ENCODE measurements at places on chromosomes 4 and X.

DNA sequence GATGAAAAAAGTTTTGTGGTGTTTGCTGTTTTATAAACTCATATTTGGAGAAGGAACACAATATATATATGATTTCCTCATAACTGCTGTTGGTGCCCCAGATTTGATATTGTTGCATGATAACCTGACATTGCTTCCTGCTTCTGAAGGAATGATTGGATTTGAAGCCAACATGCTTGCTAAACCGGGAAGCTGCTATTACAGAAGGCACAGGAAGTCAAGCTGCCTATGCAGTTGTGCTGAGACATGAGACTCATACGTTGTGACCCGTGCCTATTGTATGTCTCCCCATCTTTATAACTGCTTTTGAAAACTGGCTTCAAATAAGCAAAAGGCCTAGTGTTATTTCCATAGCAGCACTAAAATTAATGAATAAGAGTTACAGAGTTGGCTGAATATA is 32.9 kb downstream of the GAB1 start:
- no peak for DNase-seq

DNA sequence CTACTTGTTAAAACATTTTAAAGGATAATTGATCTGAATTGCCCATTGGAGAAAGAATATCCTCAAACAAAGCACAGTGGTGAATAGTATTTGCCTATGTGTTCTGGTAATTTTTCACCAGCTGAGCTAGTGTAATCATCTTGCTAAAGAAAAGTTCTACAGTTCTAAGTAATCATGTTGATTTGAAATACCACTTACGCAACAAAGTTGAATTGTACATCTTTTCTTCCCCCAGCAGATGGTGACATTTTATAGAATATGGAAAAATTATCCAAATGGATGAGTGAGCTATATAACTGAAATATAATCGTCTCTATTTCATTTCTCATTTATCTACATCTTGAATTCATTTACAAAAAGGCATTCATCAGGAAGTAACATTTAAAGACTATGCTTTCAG is 9.7 kb upstream of the ZNF674 start:
- DNase-seq, result no peak

- DNase-seq, result no peak
Observed at GRCh38 chr4:48746608-48747362, 33.3 kb downstream of the FRYL start.

DNA sequence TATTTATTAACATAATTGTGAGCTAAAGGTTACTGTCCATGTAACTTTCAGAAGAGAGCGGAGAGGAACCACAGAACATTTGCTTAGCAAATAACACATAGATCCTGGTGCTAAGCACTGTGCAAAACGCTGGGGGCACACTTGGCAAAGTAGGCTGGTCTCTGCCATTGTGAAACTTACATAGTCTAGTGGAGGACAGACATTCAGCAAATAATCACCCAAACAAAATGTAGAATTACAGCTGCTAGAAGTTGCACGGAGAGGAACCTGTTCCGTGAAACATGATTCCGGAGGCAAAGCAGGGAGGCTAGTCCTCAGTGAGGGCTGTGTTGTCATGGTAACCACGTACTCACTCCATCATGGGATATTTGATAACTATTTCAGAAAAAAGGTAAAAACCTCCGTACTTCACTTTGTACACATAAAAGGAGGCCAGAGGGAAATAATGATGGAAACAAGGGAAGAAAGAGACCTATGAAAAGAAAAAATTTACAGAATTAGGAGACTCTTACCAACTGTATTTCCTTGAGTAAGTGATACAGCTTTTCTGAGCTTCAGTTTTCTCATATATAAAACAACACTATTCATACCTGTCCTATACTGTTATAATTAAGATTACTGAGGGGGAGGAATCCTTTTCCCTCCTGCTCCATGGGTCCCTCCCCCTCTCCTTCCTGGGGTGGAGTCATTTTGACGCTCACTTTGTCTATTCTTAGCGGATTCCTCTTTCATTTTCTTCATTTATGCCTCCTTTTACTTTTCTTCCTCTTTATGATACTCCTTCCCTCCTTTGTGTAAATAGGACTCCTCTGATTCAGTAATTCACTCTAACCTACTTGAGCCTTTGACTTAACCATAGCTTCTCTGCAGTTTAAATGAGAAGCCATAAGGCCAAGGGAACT is 825 bp upstream of the RASGEF1B start:
- DNase-seq, result no peak

- peak; percentile 0 for DNase-seq
Observed at GRCh38 chr4:114780205-114780604, 181.6 kb downstream of the UGT8 start.

DNA sequence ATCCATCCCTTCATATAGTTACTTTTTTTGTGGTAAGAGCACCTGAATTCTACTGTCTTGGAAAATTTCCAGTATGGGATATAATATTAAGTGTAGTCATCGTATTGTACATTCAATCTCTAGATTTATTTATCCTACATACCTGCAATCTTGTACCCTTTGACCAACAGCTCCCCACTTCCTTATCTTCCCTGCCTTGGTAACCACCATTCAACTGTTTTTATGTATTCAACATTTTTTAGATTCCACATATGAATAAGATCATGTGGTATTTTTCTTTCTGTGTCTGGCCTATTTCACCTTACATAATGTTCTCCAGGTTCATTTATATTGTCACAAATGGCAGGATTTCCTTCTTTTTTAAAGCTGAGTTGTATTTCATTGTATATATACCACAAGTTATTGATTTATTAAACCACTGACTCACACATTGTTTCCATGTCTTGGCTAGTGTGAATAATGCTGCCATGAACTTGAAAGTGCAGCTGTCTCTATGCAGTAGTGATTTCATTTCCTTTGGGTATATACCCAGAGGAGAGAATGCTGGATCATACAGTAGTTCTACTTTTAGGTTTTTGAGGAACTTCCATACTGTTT is 572.5 kb downstream of the MAGEB5 start:
- DNase-seq, result no peak

DNA sequence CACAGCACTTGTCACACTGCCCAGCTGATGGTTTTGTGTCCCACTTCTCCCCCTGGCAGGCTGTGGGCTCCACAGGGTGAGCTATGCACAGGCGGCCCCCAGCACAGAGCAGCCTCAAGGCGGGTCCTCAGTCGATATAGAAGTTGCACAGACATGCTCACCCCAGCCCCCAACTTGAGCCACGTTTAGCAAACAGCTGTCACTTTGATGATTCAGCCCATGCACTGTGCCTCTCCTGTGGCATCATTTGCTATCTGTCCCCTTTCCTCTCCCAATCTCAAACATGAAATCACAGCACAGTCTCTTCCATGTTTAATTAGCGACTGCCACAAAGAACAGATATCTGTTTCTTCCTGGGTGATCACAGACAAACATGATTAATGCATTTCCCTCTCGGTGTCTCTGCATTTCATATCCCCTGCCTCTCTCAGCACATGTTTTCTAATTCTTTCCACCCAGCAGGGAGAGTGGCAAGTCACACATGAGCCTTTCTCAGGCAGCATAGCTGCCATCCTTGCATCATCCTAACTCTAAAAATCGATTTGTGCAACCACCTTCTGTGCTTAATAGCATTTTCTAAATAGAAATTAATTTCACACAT is 204.9 kb downstream of the EVC2 start:
- no peak for DNase-seq

- DNase-seq, result peak; percentile 50
Observed at GRCh38 chr4:52126966-52127365, 75.9 kb downstream of the SPATA18 start.

DNA sequence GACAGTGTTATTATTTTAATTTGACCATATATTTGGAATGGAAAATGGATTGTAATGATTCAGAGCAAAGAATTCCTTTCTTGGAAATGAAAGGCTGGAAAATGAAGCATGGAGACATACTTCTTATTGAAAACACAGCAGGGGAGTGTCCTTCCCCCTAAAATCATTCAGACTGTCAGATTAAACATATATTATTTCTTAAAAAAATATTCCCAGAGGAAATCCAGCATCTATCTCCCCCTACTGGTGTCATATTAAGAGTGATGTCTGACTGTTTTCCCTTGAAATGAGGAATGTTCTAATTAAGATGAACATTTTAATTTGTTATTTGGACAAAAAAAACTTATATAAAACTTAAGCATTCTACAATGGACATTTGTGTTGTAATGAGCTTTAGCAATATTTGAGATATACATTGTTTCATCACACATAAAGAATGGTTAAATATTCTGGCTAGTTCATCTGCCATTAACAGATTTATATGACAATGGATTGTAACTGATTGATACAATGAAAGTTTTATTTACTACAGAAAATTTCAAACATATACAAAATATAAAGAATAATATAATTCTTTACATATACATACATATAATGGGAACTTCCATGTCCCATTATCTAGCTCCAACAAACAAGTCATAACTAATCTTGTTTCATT is 264.6 kb downstream of the SPRY1 start:
- DNase-seq, result no peak

GRCh38 chrX:135543924-135544323 is 23.5 kb downstream of the INTS6L start:
- no peak for DNase-seq

DNA sequence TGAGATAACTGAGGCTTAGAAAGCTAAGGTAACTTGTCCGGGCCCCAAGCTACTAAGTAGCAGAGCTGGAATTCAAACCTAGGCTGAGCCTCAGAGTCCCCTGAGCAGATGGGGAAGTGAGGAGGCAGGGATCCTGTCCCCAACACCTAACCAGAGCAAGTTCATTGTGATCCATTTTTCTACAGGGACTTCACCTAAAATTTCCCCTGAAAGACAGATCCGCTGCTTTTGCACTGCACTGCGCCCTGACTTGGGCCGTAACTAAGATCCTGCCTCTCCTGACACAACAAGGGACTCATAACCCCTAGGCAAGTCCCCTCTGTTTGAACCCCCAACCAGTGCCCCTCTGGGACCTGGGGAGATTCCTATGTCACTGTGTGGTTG is 25.6 kb upstream of the MTM1 start:
- no peak for DNase-seq

DNA sequence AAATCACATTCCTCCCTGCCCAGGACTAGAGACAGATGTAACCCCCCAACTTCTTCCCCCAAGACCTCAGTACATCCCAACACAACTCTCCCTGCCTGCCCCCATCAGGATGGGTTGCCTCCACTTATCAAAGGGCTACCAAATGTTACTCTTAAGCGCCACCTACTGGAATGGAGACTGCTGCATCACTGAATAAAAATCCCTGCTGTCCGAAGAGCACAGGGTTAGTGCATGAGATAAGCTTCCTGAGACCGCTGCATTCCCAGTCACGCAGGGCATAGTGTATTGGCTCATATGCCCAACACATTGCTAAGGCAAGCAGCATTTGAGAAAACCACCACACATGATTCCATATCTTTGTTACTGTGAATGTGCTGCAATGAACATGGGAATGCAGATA is 544.5 kb downstream of the PPP4R3C start:
- DNase-seq, result no peak

DNA sequence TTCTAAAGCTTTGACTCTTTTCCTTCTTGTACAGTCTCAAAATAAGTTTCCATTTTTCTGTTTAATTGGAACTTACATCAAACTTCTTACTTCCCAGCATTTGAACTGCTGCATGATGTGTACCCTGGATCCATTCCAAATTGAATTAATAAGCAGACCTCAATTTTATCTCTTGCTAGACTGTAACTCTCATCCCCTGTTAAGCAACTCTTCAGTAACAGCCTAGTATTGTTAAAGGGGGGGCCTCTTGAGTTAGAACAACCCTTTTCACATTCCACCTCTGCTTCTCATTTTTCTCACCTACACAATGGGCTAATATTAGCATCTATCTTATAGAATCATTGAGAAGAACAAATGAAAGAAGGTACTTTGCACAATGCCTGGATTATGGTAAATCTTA is 169.4 kb downstream of the IL1RAPL1 start:
- no peak for DNase-seq

DNA sequence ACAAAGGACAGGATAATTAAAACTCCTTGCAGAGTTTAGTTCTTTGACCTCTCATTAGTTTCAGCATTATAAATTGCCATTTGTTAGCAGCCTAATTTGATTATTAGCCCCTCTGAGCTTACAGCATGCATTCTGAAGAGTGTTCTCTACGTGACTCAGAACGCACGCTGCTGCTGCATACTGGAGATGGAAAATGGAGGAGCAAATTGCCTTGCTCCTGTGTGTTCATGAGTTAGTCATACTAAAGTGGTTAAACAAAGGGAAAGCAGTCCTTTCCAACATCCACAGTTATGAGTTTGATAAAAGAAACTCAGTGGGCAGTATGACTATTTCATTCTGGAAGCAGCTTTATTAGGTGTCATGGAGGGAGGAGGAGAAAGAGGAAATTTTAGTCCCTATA is 922.5 kb downstream of the RPA4 start:
- peak; percentile 36 for DNase-seq

DNA sequence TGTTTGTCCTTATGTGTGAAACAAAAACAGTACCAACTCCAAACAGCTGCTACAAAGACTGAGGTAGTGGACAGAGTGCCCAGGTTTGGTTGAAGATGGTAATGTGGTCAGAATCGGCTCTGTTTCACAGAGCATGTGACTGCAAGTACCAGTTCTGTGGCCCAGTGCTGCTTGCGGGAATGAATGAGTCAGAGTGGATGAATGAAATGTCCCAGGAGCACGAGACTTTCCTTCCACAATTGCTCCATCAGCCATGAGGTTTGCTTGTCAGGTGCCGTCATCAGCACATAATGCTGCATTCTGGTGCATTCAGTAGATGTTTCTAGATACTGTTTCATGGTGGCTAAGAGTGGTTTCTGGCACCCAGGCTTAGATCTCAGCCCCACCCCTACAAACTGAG is 84.2 kb downstream of the GPR143 start:
- no peak for DNase-seq

DNA sequence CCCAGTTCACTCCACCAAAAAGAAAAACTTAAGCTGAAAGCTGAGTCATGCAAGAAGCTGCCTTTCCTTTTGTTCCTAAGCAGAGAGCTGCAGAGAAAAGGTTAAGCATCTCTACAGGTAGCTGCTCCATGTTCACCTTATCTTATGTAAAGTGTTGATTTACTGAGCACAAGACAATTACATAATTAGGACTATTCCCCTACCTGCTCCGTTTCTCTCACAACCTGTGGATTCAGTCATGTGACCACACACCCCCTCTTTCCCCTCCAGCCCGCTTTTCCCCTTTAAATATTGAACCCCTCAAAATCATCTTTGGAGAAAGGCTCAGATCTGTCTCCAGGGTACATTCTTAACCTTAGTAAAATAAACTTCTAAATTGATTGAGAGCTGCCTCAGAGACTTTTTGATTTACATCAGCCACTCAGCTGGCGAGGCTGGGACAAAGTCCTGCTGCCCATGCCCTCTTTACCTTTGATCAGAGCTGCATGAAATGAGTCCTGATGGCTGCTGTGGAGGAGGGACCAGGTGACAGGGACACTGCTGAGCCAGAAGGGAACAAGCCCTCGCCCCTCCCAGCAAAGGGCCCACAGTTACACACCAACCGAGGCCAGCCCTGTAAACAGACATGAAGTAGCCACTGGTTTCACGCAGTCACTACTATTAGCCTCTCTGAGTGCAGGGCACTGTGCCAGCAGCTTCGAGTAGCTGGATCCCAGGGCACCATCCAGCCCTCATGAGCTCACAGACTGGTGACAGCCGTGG is 53.9 kb upstream of the C4orf50 start:
- no peak for DNase-seq

Measured in MG63 (cell line).